ENCODE measurements at places on chromosomes 12 and 14.

GRCh38 chr14:60643141-60643462, 6.2 kb downstream of the SIX1 start:
- DNase-seq, result no peak

DNA sequence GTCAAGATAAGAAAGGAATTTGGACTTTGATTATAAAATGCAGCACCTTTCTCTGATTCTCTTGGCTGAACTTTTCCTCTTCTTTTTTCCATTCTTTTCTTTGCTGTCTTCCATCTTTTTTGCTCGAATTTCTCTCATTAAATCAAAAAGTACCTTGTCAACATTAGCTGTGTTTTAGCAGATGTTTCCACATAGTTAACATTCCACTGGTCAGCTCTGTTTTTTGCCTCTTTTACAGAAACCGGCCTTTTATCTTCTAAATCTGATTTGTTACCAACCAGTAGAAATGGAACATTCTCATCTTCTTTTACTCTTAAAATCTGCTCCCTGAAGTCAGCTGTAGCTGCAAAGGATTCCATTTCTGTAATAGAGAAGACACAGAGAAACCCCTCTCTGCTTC, 71.1 kb upstream of the SYT1 start:
- no peak for DNase-seq

DNA sequence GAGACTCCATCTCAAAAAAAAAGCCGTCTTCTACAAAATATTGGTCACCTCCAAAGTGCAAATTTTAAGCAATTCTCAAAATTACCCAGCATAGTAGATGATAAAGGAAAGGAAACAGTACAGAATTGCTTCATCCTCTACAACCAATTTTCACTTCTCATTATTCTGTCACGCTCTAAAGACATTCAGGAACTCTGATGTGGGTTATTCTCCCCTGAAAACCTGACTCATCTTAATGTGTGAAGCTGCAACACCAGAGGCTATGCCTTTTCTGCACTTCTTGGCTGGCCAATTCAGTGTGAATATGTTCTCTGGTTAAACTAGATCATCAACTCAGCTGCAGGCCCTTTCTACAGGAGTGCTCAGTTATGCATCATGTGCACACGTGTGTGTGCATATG, 11.0 kb downstream of the PTGER2 start:
- no peak for DNase-seq

DNA sequence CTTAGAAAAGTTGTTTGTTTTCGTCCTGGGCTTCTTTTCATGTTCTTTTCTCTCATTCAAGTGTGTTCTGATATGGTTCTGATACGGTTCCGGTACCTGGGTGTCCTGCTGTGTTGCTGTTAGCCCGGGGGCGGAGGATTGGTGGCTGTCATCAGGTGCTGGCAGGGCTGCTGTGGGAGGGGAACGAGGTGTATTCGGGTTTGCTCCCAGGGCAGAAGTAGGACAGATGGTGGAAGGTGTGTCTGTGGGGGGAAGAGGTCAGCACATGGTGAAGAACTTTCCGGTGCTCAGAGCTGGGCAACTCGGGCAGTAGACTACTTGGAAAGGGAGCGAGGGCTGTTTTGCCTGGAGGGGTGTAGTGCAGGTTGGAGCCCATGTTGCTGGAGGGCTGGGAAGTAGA, 70.2 kb downstream of the SLC25A47 start:
- DNase-seq, result no peak

DNA sequence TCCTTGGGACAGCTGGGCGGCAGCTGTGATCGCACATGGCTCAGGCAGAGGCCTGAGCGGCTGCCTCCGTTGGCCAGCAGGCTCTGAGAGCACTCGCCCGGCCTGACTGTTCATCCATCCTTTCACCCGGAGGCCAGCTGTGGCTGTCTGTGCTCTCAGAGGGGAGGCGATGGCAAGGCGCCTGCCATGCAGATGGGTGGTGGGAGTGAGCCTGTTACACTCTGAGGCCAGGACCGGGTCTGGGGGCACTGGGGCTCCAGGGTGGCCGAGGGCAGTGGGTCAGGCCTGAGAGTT, 292.3 kb downstream of the TMEM121 start:
- DNase-seq, result no peak
